ENCODE measurements at places on chromosomes 7 and 10. TPM values are rescaled to one million over a fixed set of nuclear protein-coding genes. Genes with fewer than 3 reads are reported as not detected.

GRCh38 chr7:30904561-30904960 is 7.1 kb upstream of the AQP1 start:
- DNase-seq: no peak

DNA sequence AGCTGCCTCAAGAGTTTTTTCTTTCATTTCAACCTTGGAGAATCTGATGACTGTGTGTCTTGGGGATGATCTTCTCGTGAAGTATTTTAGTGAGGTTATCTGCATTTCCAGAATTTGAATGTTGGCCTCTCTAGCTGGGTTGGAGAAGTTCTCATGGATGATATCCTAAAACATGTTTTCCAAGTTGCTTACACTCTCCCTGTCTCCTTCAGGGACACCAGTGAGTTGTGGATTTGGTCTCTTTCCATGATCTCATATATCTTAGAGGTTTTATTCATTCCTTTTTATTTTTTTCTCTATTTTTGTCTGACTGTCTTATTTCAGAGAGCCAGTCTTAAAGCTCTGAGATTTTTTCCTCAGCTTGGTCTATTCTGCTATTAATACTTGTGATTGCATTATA is 282.3 kb upstream of the CSTF2T start:
- DNase-seq: no peak

DNA sequence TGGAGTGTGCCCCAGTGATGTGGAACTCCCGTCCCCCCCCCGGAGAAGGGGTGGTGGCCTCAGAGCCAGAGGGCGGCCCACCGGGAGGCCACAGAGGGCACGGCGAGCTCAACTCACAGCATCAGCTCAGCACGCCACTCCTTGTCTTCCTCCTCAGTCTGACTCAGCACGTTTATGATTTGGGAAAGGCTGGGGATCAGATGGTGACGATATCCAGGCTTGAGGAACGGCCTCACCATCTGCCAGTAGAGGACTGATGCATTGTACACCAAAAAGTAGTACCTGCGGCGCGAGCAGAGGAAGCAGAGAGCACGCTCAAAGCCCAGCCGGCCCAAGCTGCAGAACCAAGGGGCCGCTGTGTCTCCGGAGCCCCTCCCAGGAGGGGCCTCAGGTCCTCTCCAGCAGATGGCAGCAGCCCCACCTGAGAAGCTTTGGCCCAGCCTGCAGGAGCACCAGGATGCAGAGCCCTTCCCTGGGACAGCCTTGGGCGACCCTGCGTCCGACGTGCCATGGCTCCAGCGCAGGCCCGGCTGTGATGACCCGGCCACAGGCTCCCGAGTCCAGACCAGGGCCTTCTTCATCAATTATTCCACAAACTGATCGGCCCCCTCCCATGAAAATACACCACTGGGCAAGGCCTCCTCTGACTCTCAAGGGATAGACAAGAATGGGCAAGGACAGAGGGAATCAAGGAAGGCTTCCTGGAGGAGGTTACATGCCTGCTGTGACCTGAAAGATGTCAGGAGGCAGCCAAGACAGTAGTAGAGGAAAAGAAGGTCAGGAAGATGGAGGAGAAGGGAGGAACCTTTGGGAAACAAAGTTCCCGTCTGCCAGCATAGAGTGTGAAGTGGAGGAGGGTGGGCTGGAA is 3.7 kb downstream of the CFAP46 start:
- no peak for DNase-seq

PDZD7 gene
- total RNA-seq: 1.7 TPM

All from CD4-positive, alpha-beta T cell (primary cell).